ENCODE measurements at places on chromosomes 6 and 20.

- peak; percentile 88 for DNase-seq
Measured at GRCh38 chr6:57283911-57284455, 33.4 kb upstream of the PRIM2 start.

DNA sequence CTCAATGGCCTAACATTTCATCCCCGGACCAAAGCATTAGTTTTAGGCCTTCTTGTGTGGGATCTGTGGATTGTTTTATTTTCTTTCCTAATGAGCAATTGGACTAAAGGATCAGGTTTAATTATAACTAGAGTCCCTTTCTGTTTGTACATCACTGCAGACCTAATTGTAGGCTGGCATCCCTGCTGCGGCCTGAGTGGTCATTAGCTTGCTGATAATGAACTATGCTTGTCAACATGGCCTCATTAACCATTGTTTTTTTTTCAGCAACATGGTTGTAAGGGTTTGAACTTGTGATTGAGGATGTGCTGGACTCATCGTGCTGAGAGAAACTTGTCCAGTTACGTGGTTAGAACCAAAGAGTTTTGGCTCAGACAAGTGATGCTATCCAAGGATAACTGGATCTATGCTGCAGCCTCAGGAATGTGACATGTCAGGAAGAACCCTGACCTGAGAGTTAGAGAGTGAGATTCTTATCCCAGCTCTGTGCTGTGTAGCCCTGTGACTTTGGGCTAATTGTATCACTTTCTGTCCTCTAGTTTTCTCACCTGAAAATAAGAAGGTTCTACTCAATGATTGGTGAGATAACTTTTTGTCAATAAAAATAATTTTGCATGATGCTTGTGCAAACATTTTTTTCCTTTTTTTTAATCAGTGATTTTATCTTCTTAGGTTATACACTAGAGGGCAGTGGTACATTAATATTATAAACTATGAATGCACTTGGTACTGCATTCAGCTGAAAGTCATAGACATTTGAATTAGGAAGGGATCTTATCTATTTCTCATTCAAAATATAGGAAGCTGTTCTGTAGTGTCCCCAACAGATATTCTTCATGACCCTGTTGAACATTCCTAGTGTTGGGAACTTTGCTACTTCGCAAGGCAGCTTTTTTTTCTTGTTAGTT is 140.9 kb downstream of the RNF144B start:
- no peak for DNase-seq

GRCh38 chr6:160356074-160356744 is 8.0 kb downstream of the SLC22A3 start:
- DNase-seq = no peak

GRCh38 chr6:30685157-30686008 is 1.1 kb downstream of the PPP1R18 start:
- no peak for DNase-seq

- no peak for DNase-seq
Measured at GRCh38 chr6:29887330-29887818, 55.0 kb upstream of the HLA-A start.

DNA sequence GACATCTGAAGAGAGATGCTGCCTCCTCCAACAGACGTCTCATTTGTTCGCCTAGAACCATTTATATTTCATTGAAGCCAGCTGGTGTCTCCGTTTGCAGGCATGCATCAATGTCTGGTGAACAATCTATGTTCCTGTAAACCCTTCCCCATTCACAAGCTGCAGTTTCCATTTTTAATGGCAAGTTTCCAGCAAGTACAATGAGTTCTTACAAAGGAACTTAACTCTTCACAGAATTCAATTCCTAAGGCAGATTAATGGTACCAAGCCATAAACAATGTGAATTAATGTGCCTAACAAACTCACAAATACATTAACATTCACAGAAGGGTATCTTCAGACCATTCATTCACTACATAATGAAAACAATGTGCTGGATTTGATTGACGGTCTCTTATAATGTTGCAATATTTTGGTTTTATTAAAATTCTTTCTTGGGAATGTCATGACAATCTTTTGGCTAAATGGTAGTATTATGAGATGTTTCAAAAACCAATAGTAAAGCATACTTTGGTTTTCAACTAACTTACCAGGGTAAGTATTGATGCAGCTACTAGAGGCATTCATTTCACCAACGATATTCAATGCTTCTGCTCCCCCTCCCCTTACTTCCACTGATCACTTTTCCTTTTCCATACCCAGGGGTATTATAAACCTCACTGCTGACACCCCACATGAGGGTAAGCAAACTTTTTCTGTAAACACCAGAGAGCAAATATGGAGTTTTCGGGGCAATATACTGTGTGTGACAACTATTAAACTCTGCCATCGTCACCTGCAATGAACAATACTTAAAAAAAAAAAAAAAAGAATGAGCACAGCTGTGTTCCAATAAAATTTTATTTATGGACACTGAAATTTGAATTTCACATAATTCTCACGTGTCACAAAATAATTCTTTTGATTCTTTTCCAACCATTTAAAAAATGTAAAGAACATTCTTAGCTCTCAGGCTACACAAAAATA is 4.2 kb downstream of the AKIRIN2 start:
- DNase-seq = peak; percentile 99

DNA sequence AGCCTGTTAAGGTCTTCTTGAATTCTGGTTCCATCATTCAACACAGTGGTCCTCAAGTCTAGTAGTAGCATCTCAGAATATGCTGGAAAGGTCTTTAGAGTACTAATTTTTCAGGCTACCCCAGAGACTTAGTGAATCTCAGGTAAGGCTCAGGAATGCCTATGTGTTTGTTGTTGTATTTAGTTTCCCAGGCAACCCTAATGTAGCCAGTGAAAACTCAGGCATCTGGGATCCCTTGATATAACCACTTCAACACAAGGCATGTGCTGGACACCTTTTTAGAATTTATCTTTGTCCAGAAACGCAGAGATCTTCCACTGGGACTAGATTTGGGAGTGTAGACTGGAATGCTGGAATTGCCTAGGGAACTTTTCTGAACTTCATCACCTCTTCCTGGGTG is 597.9 kb upstream of the FLRT3 start:
- no peak for DNase-seq

DNA sequence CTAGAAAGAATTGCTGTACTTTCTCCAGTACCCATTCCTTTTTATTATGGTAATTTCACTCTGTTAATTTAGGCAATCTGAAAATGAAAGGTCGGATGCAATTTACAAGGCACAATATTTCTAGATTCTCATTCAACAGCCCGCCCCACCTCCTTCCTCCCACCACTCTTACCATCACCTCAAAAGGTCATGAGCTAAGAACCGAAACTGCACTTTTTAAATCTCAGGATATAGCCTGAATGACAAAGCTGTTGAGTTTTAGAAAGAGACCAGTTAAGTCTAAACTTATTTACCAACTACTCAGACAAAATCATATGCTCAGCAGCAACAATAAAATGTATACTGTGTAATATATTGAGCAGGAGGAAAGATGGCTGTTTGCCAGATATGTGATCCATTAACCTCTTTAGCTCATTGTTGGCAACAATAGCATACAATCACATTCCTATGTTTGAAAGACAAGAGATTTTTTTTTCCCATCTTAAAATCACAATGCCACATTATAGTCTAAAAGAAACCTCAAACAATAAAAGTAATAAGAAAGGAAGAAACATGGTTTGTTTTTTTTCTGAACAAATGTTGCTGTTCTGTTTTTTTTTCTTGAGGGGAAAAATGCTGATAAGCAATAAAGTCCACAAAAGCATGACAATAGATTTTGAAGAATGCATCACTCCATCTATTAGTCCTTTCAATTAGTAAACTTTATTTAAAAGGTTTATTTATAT is 1.6 kb upstream of the HS3ST5 start:
- no peak for DNase-seq

DNA sequence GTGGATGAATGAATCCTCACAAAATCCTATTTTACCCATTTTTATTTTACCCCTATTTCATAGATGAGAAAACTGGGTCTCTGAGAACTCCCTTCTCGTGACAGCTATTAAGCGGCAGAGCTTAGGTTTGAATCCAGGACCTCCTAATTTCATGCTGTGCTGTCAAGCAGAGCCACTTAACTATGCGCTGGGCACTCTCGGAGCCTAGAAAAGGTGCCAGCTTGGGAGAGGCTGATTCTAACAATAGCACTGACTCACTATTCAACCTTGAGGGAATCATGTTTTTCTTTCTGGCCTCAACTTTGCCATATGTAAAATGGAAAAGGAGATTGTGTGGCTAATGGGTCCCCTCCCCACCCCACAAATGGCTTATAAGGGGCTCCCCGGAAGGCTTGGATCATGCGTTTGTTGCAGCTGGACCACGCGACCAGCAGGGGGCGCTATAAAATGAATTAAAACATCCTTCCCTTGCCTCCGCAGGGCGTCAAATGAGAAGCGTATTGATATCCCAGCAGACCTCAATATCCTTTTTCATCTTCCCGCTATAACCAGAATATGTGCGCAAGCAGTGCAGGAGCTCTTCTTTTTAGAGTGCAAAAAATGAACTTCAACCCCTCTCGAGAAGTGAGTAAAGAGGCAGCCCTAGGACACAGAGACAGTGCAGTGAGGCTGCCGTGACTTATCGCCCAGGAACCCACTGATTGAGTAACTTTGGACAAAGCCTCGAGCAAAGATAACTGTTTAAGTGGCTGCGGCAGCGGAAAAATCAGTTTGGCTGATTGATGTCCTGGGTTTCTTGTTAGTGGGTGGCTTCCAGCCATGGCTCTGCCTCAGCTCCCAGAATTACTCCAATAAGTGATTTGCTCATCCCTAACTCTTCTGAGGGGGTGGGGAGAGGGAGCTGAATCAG is 12.8 kb upstream of the PDYN start:
- peak; percentile 6 for DNase-seq

DNA sequence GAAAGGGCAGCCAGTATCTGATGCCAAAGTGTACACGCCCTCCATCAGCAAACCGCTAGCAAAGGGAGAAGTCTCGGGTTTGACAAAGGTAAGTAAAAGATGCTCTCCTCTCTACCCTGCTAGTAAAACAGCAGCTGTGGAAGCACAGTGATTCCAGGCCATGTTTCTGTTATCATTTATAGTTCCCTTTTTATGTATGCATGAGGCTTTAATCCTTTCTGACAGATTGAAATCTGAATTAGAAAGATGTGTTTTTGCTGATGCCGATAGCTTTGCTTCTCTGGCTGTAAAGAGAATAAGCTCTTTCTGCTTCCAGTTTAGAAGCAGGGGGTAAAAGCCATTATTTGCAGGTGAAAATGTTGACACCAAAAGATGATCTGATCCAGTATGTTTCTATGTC is 392.4 kb upstream of the SOX4 start:
- DNase-seq = no peak

GRCh38 chr6:44156494-44157151 is 2.0 kb upstream of the CAPN11 start:
- no peak for DNase-seq

GRCh38 chr20:44176833-44177534 is 10.0 kb downstream of the JPH2 start:
- DNase-seq = no peak

- no peak for DNase-seq
Measured at GRCh38 chr6:147238164-147238563, 33.9 kb downstream of the STXBP5 start.

DNA sequence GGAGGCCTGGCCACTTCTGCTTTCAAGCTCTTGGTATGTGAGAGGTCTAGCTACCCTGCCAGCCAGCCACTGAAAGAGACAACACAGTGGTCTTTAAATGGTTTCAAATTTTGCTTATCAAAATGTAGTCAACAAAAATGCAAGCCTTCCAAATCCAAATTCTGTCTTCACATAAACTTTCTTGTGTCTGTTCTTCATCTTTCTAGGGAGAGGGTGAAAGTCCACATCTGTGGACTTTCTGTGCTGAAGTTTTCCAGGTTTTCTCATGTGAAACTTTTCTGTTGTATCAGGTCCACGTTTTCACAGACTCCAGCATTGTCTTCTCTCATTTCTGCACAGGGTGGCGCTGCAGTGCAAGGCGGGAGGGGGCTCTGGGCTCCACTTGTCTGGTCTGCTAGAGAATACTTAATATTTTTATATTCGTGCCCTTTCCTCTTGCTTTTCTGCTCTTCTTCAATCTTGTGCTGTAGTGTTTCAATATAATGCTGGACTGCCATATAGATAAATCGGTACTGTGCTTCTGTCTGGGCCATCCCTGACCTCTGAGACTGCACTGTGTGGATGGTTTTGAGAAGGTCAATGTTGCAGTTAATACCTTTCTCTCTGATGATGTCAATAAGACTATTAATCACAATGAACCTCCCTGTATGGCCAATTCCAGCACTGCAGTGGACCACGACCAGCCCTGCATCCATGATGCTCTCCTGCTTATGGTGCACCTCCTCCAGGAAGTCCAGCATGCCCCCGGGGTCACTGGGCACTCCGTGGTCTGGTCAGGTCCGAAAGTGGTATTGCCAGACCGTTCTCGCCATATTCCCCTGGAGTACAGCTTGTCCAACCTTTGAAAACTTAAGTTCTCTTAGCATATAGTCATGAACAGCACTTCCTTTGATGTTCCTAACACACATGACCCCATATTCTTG is 161.6 kb upstream of the TNFAIP3 start:
- DNase-seq = no peak

DNA sequence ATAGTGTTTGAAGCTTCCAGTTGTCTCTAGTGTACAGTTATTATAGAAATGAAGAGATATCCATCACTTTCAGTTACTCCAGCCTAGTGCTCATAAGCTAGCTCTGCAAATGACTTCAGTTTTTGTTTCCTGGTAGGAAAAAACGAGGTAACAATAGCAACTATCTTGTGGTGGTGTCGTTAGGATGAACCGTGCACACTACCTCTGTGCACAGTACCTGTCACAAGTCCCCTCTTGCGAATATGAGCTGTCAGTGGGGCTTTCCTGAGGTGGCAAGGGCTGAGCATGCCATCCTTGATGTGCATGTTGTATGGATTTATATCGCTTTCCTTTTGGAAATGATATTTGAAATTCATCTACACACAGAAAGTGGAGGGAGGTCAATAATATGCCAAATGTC is 151.8 kb downstream of the ARID1B start:
- no peak for DNase-seq

- DNase-seq = no peak
Measured at GRCh38 chr6:15986027-15986629, 142.8 kb upstream of the MYLIP start.

DNA sequence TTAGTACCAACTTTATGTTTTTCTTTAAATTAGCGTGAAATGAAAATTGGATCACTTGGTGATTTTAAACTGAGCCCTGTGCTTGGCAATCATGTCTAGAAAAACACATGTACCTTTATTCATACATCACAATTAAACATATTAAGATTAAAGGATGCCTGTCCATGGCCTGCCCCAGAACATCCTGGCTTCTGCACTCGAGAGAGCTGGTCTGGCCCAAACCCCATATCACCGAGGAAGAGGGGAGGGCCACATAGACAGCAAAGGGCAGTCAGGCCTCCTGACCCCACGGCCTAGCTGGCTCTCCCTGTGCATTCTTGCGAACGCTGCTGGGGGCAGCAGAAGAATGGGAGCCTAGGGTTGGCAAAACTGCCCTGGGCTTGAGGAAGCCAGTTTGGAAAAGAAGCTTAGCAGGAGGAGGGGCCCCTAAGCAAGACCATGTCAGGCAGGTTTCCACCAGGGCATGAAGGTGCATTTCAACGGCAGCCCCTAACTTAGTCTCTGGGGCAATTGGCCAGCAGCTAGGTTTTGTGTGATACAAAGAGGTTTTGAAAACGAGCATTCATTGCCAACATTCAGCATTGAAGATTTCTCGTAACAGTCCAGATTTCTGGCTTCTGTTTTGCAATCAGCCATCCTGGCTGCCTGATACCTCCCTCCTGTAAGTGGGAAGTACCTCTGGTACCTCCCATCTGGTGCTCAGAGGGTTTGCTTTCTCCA is 8.6 kb downstream of the BPIFB3 start:
- no peak for DNase-seq

Measured in fibroblast of skin of left quadriceps (primary cell).